ENCODE measurements at places on chromosomes 13 and 19.
A peak's percentile ranks its signal among the peaks of the same experiment; 100 is the strongest.

- no peak for DNase-seq
Measured at GRCh38 chr19:38265213-38265861, 964 bp downstream of the SPINT2 start.

GRCh38 chr19:14480700-14481079 lies 5.5 kb upstream of the PTGER1 start:
- DNase-seq: no peak

- no peak for DNase-seq
Measured at GRCh38 chr13:71056581-71056980, 810.4 kb downstream of the DACH1 start.

- no peak for DNase-seq
Measured at GRCh38 chr19:46718934-46719622, 2.2 kb upstream of the PRKD2 start.

DNA sequence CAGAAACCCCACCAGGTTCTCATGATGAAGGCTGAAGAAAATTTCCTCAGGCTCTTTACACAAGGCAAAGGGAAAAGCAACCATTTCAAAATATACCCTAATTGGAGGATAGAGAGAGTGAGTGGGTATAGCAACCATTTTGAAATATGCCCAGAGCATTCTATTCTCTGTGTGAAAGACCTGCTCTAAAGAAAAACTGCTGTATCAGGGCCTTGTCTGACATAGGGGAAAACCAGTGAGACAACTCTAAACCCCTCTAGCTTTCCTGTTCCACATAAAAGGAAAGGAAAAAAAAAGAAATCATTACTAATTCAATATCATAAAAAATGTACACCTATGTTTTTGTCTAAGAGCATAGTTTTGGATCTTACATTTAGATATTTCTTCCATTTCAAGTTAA lies 42.3 kb downstream of the TPTE2 start:
- DNase-seq: no peak

GRCh38 chr19:30529876-30530275 lies 157.7 kb downstream of the ZNF536 start:
- no peak for DNase-seq

- no peak for DNase-seq
Measured at GRCh38 chr13:42329239-42329638, 57.3 kb downstream of the AKAP11 start.

DNA sequence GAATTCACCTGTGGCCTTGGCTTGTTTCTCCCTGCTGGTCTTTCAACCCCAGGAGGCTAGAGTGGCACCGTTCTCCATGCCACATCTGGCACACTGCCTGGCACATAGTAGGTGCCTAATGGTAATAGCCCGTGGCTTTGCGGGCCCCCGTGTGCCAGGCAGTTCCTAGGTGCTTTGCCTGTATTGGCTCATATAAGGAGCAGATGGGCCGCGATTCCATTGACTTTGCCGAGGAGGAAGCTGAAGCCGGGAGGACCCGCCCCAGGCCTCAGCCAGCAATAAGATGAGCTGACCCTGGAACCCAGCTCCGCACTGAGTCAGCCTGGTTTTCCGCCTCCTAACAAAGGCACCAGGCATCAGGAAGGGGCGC lies 807 bp downstream of the PGLYRP1 start:
- DNase-seq: no peak

- DNase-seq: no peak
Measured at GRCh38 chr19:17743874-17744580, 7.2 kb upstream of the FCHO1 start.

DNA sequence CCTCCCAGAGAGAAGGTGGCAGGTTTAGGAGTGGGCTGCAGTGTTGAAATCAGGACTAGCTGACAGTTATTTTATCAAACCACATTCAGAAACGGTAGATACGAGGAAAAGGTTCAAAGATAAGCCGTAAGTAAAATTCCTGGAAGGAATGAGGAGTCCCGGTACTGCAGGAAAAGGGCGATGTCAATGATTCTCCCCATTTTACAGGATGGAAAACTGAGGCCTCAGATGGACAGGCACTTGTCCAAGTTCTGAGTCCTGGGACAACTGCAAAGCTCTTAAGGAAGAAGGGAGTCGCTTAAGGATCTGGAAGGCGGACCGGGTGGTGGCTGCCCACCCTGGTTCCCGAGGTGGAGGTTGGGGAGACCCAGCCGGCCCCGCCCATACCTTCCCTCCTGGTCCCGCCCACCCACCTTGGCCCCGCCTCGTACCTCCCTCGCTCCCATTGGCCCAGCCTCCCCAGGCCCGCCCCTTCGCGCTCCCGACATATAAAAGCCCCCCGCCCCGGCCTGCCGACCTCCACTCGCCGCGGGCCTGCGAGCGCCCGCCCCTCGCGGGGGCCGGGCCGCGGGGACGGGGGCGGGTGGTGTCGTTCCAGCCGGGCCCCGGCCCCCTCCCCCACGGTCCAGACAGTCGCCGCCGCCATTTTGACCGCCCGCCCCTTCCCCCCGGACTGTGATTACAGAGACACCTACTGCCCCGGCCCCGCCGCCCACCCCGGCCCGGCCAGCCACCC lies 603 bp downstream of the RFX1 start:
- DNase-seq: peak; percentile 52

- DNase-seq: no peak
Measured at GRCh38 chr19:3669082-3669946, 31.0 kb downstream of the PIP5K1C start.

DNA sequence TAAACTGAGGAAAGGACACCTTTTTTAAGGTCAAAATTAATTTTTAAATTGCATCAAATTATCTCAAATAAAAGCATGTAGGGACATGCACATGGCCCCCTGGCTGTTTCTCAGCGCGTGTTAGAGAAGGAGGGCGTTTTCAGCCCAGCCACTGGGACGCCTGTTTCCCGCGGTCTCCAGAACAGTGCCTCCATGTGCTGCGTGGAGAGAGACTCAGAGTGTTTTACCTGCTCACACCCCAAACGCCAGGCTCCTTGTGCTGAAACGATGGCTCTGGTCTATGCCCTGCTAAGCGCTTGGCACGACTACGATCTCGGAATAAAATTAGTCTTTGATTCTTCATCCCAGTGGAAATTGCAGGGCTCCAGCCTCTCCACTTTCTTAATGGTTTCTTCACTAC lies 20.0 kb upstream of the SPACA7 start:
- DNase-seq: no peak

GRCh38 chr13:45320876-45321629 lies 19.9 kb downstream of the TPT1 start:
- no peak for DNase-seq

- no peak for DNase-seq
Measured at GRCh38 chr19:13100031-13100588, 2.5 kb downstream of the LYL1 start.

DNA sequence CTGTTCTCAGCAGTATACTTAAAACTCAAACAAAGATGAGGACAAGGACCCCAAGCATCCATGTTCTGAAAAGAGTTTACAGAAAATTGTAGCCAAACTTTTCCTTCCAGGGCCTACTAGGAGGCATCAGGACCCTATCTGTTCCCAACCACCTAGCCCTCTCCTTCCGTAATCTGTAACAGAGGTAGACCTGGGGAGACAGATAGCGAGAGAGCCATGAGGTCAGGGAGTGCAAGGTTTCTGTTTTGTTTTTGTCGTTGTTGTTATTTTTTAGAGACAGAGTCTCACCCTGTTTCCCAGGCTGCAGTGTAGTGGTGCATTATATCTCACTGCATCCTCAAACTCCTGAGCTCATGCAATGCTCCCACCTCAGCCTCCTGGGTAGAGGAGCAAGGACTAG lies 83.9 kb upstream of the POSTN start:
- DNase-seq: no peak

DNA sequence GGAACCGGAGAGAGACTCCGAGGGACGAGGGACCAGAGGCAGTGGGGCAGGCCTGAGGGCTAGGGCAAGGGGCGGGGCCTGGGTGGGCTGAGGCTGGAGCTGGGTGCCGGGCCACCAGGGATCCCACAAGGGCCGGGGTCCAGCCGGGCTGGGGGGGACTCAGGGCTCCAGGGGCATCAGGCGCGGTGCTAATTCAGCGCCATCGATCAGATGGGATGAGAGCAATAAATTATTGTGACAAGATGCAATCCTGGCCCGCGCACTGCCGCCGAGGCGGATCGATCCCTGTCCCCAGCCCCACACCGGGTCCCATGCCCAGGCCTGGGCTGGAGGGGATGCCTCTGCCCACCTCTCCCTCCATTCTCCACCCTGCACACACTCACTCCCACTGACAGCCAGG lies 5.7 kb downstream of the ERFL start:
- DNase-seq: no peak

GRCh38 chr13:51873117-51873798 lies 11.5 kb downstream of the CCDC70 start:
- no peak for DNase-seq

- DNase-seq: peak; percentile 7
Measured at GRCh38 chr13:49791315-49791710, 1.2 kb downstream of the KPNA3 start.

DNA sequence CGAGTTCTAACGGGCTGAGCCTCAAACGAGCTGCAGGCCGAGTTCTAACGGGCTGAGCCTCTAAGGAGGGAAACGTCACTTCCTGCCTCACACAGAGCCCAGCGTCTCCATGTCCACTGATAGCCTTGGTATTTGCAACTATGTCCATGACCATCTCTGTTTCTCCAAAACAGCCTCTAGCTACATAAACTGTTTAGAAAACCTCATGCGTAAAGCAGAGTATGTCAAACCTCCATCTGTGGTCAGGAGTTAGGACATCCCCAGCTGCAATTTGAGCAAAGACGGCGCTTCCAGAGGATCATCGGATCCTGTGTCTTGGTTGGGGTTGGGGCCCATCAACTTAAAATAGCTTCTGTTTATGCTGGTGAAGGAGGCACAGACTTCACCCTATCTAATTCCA lies 20.8 kb downstream of the RASA3 start:
- DNase-seq: no peak

- DNase-seq: peak; percentile 9
Measured at GRCh38 chr13:112943309-112944125, 25.5 kb upstream of the MCF2L start.

- no peak for DNase-seq
Measured at GRCh38 chr13:93687261-93687660, 460.7 kb downstream of the GPC6 start.

GRCh38 chr13:22828081-22828480 lies 352.7 kb upstream of the SGCG start:
- DNase-seq: no peak

- peak; percentile 72 for DNase-seq
Measured at GRCh38 chr13:108525827-108526226, 103.6 kb upstream of the MYO16 start.

DNA sequence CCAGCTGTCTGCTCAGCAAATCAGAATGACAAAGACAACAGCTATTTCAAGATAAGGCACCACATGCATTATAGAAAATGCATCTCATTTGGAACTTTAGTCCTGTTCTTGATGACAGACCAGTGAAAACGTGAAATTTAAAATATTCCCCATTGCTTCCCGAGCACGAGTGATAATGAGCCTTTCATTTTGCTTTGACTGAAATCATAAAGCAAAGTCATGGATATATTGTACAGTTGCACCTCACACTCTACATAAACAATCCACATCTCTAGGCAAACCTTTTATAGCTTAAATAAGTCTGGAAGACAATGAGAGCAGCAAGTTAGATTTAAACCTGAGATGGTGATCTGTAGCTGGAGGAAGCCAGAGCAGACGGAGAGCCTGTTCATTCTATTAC lies 79.1 kb downstream of the FAM216B start:
- DNase-seq: no peak

DNA sequence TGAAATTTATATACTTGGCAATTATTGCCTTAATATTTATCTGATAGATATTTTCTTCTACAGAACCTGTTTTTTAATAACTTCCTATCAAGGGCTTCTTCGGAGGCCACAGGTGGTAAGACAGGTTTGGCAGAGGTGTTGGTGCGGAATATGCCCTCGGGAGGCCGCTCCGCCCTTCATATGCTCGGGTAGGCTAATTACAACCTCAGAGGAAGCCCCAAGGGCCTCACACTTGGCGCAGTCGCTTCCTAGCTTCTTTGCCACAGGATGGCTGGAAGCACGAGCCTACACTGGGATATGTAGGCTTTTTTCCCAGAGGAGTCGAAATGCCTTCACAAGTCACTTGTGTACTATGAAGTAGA lies 68.8 kb downstream of the LMO7 start:
- no peak for DNase-seq

DNA sequence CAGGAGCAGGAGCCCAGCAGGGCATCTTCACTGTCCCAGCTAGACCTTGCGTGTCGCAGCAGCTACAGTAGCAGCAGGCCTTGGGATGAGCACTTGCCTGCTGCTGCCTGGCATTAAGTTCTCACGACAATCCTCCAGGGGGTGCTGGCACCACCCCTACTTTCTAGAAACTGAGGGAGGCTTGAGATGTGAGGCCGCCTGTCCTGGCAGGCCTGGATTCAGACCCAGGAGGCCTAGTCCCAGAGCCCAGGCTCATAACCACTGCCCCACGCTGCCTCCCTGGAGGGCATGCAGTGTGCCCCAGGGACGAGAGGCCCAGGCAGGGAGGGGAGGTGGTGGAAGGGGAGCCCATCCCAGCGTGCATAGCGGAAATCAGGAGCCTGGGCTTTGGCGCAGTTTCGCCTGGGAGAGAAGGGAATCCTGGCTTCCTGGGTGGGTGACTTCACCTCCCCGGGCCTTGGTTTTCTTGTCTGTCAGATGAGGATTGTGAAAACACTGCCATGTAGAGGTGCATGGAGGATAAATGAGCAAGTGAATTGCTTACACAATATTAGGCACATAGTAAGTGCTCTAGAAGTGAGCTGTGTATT lies 26.1 kb downstream of the PPP5C start:
- peak; percentile 57 for DNase-seq

DNA sequence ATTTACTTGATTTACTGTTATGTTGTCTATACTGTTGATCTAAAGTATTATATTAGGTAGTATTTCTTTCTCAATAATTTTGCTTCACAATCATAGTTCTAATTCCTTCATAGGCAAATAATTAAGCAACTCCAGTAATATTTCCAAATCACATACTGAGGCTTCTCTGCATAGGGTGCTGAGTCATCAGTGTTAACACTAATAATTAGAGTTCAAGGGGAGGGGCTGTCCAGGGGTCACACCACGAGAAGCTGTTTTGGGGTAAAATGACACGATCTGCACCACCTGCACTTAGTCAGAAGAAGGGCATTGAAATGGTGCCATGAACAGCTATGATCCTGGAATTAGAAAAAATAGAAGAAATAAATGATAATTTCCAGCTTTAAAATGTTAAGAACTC lies 1230.9 kb upstream of the SLC10A2 start:
- no peak for DNase-seq

GRCh38 chr13:82947191-82947621 lies 935.1 kb downstream of the SLITRK1 start:
- DNase-seq: no peak

GRCh38 chr19:41552558-41552957 lies 23.4 kb upstream of the CEACAM21 start:
- no peak for DNase-seq

All from NCI-H1694 (cell line).